NCI-H1436 treated with DMSO at 0.1 percent for 48 hours (cell line): ENCODE measurements at places on chromosomes 3 and 15.

DNA sequence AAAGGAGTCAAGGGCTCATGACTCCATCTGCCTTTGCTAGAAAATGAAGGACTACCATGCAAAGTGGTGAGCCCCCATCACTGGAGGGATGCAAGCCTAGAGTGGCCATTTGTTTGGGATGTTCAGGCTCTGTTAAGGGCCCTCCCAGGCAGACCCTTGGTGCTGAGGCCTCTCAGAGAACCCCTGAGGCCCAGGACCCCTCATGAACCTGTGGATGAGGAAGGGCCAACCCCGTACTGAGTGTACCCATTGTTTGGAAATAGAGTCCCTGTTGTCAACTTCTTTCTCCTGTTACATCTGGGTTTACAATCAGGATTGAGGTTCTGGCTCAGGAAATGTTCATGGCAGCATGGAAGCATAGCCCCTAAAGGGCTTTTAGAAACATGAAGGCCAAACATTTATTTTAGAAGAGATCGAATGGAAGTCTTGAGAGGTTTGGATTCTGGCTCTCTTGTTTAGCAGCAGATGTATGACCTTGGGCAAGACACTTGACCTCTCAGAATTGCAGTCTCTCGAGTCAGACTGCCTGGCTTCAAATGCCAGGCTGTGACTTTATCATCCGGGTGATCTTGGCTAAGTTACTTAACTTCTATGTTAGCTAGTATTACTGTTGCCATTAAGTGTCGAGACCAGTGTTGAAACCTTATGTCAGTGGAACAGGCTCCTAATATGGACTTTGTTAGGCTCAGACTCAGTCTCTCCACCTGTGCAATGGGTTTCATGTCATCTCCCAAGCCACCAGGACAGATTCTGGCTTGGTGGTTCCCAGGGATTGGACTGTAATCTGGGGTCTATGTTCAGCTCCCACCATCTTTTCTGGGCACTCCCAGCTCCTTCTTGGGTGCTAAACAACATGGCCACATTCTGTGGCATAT is 12.4 kb downstream of the ITGA11 start:
- DNase-seq, result no peak

- no peak for DNase-seq
Measured at GRCh38 chr3:115169808-115170207, 22.7 kb upstream of the ZBTB20 start.

- no peak for DNase-seq
Measured at GRCh38 chr3:9398700-9399336, 1.4 kb downstream of the SETD5 start.

- no peak for DNase-seq
Measured at GRCh38 chr3:50132421-50133282, 22.5 kb upstream of the SEMA3F start.

- DNase-seq, result no peak
Measured at GRCh38 chr3:15711281-15711680, 86.5 kb downstream of the ANKRD28 start.

DNA sequence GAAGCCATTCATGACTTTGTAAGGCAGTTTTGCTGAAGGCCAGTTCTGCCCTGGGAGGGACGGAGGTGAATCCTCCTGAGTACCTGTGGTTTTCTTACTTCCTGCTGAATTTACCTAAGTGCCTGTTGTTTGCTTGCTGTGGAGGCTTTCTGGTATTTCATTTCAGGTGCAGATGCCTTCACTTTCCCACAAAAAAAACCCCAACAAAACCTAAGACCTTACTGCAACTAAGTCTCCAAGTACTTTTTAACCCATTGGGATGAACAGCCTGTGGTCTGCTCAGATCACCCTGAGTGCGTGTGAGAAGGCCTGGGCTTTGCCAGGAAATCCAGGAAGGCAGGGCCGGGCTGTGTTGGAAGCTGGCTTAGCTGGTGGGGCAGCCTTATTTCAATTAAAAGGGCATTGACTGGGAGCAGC is 65.3 kb downstream of the IGF1R start:
- no peak for DNase-seq

- DNase-seq, result no peak
Measured at GRCh38 chr3:182201456-182202168, 489.9 kb downstream of the SOX2 start.

DNA sequence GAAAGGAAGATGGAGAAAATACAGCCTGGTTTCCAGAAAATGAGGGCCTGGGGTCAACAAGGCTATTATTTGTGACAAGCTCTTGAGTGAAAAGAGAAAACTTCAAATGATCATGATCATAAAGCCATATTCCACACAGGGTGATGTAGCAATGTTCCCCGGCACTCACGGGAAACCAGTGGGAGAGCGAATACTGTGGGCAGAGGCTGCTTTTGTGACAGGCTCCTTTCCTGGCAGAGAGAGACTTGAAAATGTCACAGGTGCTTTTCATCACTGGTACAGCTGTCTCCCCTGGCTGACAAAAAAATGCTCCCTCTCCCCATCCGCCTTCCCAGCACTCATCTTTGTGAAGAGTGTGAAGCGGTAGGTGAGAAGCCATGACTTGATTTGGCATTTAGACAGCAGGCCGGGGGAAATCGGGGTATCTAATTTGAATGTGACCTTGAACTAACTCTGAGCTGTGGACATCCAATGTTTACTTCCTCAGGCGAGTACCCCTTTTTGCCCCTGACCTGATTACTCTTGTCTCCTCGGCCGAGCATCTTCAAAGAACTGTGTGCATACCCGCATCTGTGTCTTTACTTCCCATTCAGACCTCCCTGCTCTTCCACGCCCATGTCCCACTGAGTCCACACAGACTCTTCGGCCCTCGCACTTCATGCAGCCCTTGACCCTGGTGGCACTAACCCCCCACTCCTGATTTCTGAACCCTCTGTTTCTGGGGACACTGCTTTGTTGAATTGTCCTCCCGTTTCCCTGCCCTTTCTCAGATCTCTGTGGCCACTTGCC is 23.2 kb downstream of the CA12 start:
- DNase-seq, result no peak

DNA sequence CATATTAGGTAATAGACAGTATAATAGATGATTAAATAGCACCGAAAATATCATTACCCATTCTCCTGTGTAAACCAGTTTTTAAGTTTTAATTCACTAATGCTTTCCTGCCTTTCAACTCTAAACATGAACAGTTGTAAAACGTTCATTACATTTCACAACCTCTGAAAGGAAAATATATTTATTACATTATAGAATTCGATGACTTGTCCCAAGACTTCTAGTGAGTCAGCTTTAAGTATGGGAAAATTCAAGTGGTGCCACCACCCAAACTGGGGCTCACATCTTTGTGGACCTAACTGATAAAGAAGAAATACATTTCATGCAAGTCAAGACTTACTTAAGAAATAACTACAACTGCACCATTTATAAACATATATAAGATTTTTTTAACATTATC is 2.0 kb downstream of the TRIM59 start:
- DNase-seq, result no peak

GRCh38 chr15:82539691-82540054 is 584 bp downstream of the RPS17 start:
- no peak for DNase-seq

DNA sequence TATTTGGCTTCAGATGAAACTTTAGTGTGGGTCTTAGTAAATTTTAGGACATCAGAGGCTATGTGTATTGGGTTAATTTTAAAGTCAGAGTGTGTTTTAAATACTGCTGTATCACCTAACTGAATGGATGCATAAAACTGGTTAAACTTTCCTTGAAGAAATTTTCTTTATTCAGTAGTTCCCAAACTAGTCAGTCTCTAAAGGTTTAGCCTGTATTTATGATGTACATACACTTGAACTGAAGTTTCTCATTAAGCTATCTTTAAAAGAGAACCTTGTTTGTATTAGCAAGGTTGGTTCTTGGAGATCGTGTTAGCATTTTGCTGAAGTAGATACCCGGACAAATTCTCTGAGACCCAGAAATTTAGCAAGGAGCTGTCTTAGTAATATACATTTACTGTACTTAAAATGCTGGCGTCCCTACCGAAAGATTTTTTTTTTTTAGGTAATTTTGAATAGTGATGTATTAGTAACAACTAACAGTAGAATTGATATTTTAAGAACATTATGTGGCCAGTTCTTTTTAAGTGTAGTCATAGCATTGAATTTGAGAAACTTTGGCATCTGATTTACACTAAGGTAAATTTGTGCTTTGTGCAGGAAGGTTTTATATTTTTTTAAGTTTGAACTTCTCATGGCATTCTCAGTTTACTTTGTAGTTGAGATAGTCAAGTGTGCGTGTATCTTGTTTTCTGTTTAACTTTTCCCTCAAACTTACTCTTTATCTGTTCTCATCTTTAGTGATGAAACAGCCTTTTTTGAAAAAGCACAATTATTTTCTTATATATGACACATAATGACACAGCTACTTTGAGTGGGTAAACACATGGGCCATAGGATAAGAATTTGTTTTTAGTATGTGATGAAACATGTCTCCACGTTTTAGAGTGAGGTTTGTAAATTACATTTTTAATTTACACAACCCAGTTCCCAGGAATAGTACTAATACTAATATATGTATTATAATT is 2.9 kb downstream of the DIPK2A start:
- DNase-seq, result no peak

- no peak for DNase-seq
Measured at GRCh38 chr15:39878406-39878785, 41.7 kb downstream of the GPR176 start.

- no peak for DNase-seq
Measured at GRCh38 chr15:93645594-93645993, 556.6 kb upstream of the RGMA start.

GRCh38 chr3:188262913-188263683 is 109.1 kb downstream of the LPP start:
- no peak for DNase-seq

GRCh38 chr3:136197159-136197793 is 1.1 kb upstream of the MSL2 start:
- no peak for DNase-seq
